ENCODE measurements at places on chromosomes 4 and X.

GRCh38 chrX:10685923-10686595 is 65.7 kb upstream of the MID1 start:
- DNase-seq = no peak

DNA sequence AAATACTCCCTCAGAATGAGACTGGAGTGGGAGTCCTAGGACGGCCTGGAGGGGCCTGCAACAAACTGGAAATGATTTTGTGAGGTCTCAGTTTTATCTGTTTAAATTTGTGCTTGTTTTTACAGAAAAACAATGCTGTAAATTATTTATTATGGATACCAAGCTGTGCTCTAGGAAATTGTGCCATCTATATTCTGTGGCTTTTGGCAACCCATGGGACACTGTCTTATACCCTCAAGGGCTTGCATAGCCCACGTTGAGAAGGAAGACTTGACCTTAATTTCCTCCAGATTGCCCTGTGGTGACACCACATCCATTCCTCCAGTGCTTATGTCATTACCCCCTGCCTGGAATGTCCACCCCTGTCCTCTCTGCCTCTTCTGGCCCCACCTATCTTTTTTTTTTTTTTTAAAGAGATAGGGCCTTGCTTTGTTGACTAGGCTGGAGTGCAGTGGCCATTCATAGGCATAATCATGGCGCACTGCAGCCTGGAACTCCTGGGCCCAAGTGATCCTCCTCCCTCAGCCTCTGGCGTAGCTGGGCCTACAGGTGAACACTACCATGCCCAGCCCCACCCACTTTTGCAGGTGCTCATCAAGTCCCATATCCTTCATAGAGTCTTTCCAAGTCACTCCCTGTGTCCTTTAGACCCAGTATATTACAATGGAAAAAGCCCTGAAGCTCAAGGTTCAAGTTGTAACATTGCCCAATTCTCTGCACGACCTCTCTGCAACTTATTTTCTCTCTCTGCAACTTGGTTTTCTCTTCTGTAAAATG is 77.4 kb downstream of the HPRT1 start:
- no peak for DNase-seq

GRCh38 chr4:73589887-73590801 is 30.1 kb downstream of the RASSF6 start:
- no peak for DNase-seq

- DNase-seq = no peak
These were observed 245.8 kb upstream of the GK2 start for GRCh38 chr4:79653871-79654270.

GRCh38 chr4:74228691-74229640 is 71.0 kb downstream of the MTHFD2L start:
- DNase-seq = peak; percentile 65

DNA sequence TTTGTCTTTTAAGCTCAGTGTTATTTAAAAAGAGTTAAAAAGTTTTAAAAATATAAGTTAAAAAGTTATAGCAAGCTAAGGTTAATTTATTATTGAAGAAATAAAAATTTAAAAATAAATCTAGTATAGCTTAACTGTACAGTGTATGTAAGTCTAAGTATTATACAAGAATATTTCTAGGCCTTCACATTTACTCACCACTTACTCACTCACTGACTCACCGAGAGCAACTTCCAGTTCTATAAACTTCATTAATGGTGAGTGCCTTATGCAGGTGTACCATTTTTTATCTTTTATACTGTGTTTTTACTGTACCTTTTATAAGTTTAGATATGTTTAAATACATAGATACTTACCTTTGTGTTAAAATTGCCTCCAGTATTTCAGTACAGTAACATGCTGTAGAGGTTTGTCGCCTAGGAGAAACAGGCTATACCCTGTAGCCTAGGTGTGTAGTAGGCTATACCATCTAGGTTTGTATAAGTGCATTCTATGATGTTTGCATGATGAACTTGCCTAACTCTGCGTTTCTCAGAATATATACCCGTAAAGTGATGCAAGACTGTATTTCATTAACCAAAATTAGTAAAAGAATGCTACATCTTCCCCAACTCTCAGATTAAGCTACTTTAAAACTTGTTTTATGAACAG is 202.9 kb downstream of the CFAP299 start:
- no peak for DNase-seq

GRCh38 chrX:94057385-94057784 is 383.4 kb downstream of the FAM133A start:
- DNase-seq = no peak

GRCh38 chr4:3470244-3471097 is 7.4 kb downstream of the DOK7 start:
- DNase-seq = no peak

- DNase-seq = no peak
These were observed 49.5 kb downstream of the CLNK start for GRCh38 chr4:10635091-10635490.

DNA sequence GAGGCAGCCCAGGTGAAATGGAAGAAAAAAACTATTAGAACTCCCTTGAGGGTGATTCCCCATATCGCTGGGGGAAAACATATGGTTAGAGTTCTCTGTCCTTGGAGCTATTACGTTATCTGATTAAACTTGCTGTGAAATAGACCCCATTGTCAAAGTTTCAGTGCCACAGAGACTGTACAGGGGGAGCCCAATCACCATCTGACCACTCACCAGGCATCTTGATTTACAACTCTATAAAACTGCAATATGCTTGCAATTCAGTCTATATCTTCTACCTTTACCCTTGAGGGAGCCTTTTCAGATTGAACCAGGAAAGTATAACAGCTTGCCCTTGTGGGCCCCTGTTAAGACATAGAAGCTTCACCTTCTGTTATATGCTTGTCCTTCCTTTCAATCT is 18.2 kb downstream of the TMEM255A start:
- no peak for DNase-seq

DNA sequence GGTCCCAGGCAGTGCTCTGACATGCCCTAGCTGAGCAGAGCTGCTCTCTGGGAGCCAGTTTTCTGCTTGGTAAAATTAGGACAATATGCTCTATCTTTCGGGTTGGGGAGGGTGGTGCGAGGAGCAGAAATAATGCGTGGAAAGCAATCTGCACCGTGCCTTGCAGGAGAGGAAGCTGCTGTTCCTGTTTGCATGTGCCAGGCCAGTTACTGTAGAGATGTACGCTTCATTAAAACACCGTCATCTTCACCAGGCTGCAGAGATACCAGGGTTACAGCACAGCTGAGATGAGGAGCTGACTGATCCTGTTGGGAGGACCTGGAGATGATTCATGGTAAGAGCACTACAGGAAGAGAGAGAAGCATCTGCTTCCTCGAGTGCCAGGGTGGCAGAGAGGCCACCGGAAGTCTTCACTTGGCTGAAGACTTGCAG is 29.5 kb upstream of the IRF2 start:
- peak; percentile 33 for DNase-seq

DNA sequence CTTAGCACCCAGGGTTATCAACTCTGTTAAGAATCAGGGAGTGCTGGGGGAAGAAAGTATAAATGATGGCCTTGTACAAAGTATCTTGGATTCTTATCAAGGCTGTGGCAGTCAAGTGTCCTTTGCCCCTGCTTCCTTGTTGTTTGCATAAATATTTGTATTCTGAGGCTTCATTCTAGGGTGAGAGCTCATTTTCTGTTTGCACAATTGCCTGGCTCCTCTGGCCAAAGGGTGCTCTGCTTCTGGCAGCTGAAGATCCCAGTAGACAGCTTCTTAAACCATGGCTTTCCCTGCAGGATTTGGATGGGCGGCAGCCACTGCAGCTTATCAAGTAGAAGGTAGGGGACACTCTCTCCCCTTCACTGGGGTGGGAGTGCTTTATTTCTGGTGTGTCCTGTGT is at the start of gene GBA3:
TSS of gene GBA3 (plus strand) at position 202 of the 400 bp plus-strand sequence.
- DNase-seq = no peak

GRCh38 chr4:186669159-186669731 is 54.4 kb downstream of the FAT1 start:
- DNase-seq = no peak

DNA sequence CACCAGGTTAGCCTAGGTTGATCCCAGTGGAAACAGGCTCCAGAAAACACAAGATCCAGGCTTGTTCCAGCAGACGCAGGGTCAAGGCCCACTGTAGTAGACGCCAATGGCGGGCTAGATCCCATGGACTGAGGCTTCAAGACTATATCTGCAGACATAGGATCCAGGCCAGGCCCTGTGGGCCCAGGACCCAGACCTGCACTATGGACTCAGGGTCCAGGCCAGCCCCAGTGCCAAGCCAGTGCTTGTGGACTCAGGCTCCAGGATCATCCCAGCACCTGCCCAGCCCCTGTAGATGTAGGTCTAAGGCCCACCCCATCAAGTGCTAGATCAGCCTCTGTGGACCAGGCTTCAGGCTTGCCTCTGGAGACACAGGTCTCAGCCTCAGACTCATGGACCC is 300.9 kb downstream of the CHIC1 start:
- DNase-seq = no peak

GRCh38 chr4:140186651-140187315 is 32.8 kb upstream of the MAML3 start:
- DNase-seq = no peak

DNA sequence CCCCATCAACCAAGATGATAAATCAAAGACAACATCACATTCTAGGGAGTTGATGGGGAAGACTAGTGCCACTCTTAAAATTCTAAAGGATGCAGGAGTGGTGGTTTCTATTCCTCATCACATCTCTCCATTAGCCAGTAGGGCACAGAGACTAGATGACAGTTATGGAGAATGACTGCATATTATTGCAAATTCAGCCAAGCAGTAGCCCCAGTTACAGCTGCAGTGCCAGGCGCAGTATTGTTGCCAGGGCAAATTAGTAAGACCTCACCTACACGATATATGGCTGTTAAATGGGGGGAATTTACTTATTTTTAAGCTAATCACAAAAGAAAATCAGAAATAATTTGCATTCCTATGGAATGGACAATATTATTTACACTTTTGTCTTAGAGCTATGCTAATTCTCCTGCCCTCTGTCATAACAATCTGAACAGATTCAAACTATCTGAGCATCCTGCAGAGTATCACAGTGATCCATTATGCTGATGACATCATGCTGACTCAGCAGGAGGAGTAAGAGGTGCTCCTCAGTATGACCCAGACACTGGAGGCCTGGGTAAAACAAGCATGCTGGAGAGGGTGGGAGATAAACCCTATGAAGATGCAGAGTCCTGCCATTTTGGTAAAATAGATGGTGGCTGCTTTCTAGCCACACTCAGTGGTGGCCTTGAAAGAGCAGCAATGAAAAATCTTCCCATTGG is 24.7 kb downstream of the ETNPPL start:
- DNase-seq = no peak

- no peak for DNase-seq
These were observed 8.5 kb upstream of the CCSER1 start for GRCh38 chr4:90118527-90119195.

GRCh38 chrX:16593801-16594200 is 56.2 kb upstream of the S100G start:
- no peak for DNase-seq

DNA sequence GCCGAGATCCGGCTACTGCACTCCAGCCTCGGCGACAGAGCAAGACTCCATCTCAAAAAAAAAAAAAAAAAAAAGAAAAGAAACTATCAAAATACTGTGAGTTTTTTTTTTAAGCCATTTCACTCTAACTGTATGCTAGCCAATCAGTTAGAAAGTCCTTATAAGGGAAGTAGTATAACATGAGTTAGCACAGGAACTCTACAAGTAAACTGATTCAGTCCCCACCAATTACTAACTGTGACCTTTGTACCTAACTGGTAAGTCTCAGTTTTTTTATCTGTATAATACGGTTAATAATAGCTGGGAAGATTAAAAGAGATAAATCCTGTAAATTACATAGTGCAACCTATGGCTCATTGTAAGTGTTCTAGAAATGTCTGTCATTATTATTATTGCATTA is 35.1 kb upstream of the BRS3 start:
- no peak for DNase-seq

- DNase-seq = no peak
These were observed 142.1 kb upstream of the FTHL17 start for GRCh38 chrX:31213941-31214340.

GRCh38 chrX:80432863-80433262 is 12.6 kb downstream of the TENT5D start:
- no peak for DNase-seq

DNA sequence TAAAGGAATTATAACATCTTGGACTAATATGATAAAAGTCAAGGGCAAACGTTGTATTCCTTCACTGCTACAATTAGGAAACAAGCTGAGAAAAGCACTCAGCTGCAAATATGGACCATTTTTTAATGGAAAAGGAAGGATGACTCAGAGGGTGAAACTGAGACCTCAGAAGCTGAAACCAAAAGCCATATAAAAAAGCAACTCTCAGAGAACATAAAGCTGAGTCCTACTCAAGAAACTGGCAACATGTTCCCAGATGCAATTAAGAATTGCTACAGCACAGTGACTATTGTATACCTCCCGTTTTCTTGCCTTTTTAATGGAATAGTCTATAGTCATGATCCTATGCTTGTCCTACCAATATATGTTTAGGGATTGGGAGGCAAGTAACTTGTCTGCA is 1106.4 kb upstream of the INTU start:
- no peak for DNase-seq

GRCh38 chr4:168257768-168258167 is 60.8 kb downstream of the DDX60 start:
- DNase-seq = no peak

- no peak for DNase-seq
These were observed 162.1 kb downstream of the CBR4 start for GRCh38 chr4:168847771-168848502.

DNA sequence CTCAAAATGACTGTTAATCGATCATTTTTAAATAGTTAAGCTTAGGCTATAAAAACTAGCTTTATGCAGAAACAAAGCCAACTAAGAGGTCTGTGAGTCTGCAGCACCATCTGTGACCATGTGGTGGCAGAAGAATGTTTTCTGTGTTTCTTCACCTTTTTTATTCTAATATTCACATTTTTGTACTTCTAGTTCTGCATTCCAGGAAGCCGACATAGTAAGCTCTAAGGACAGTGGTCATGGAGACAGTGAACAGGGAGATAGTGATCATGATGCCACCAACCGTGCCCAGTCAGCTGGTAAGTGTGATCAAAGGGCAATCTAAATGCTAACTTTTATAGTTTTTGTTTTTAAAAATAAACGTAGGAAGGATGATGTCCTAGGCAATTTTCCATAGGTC is 5.6 kb downstream of the PCDH10 start:
- DNase-seq = no peak

DNA sequence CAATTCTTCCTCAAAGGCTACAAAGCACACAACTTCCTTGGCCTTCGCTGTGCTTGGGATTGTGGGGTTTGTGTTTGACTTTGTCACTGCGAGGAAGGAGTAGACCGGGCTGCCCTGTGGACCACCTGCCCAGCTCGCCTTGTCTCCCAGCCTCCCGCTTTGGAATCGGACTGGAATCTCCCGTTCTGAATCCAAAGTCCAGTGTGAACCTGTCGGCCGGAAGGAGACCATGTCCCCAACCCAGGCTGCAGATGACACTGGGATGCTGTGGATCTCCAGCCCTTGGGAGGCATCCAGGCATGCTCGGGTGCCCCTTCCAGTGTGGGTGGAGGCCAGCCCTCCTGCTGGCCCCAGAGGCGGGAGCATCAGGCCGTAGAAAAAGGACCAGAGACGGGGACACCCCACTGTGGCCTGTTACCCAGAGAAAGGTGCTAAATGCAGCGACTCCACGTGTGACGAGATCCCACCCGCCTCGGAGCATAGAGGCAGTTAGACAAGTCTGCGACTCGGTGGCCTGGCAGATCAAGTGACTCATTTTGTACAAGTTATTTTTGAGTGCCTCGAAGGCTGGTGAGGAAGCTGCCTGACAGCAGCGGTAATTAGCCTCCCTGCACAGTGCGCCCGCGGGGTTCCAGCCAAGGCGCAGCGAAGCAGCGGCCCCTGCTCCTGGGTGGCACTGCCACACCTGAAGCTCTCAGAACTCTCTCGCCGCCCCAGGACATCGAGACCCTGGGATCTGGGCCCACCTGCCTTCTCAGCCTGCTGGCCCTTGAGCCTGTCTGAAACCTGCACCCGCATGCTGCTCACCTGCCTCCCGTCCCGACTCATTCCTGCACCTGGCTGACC is 57.5 kb downstream of the ADRA2C start:
- DNase-seq = no peak
